Frontal cortex (tissue), 4 donors: ENCODE measurements at places on chromosomes 4 and X. TPM values are rescaled to one million over a fixed set of nuclear protein-coding genes. Genes with fewer than 3 reads are reported as not detected.

SLC38A5 gene
- 25.3 TPM for total RNA-seq

GIMD1 gene
- not detected for total RNA-seq

WDFY3 gene
- 119 TPM for total RNA-seq

ABLIM2 gene
- 9.4 TPM for total RNA-seq

SUPT20HL1 gene
- not detected for total RNA-seq

LDOC1 gene
- 4.9 TPM for total RNA-seq

DNA sequence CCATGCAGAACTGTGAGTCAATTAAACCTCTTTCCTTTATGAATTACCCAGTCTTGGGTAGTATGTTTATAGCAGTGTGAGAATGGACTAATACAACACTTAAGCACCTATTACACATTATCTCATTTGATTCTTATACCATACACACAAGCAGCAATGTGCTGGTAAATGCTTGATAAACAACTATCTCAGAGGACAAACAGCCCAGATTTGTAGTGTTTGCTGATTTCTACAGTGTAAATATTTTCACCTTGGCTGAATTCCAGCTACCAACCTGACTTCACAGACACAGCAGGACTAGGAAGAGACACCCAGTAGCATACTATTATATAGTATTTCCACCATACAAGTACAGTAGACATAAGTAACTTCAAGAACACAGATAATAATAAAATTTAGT, 406.5 kb upstream of the CNKSR2 start:
- no peak for DNase-seq

GRCh38 chr4:7847206-7847605, 92.5 kb downstream of the AFAP1 start:
- DNase-seq, result no peak

DNA sequence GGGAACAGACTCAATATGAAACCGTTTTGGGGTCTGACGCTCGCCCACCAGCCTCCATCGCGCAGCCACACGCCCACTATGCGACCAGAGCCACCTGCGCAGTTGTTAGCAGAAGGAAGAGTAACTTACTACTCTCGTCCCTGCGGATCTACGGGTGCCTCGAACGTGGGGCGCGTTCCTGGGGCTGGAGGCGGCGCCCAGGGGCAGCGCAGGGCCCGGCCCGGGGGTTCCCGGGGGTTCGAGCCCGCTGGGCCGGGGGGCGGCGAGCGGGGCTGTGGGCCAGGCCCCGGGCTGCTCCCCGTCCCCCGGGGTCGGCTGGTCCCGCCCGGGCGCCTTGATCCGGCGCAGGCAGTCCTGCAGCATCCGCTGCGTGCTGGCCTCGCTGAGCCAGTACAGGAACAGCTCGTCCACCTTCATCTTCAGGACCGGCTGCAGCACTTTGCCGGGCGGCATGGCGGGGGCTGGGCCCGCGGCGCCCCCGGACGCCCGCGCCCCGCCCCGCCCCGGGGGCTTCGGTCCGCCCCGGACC, 404 bp downstream of the PPP2R3B start:
- DNase-seq, result no peak

DNA sequence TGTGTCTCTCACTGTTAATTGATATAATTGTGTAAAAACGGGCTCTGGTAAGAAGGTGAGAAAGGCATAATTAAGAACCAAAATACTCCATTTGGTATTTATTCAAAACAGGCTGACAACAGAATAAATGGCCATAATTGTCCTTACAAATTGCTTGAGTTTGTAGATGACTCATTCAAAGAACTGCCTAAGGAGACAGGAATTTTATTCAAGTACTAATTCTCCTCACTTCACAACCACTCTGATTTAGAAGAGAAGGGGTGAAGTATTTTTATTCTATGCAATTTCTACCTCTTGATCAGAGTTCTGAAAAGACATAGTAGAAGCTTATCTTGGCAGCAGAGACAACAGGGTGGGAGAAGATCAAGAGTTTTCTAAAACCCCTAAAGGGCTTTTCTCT, 43.1 kb downstream of the ATP11C start:
- no peak for DNase-seq

DNA sequence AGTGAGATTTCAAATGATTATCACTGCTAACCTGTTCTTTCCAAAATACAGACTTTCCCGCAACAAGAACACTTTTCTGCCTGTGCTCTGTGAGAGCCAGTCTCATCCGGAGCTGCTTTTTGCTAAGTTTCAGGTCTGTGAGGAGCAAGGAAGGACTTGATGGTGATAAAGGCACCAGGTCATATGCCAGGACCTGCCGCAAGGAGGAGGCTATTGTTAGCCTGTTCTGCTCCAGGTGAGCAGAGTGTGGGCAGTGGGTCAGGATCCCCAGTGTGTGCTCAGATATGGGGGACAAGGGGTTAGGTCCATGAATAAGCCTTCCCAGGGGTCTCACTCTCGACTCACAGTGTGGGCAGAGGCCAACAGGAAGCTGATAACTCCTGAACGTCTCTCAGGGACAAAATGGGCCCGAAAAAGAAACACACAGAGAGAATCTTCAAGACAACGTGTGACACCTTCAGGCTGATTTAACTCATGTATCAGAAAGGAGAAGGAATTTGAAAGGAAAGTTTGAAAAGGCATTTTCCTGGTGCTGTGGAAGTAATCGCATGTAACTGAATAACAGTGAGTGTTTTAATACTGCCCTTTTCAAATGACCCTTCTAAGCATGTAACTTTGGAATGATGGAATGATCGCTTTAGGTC, 57.7 kb upstream of the PDLIM3 start:
- no peak for DNase-seq

- DNase-seq, result no peak
Measured at GRCh38 chr4:141658309-141658708, 21.9 kb downstream of the IL15 start.

GRCh38 chr4:48813964-48814363, 16.9 kb upstream of the OCIAD1 start:
- DNase-seq, result no peak

DNA sequence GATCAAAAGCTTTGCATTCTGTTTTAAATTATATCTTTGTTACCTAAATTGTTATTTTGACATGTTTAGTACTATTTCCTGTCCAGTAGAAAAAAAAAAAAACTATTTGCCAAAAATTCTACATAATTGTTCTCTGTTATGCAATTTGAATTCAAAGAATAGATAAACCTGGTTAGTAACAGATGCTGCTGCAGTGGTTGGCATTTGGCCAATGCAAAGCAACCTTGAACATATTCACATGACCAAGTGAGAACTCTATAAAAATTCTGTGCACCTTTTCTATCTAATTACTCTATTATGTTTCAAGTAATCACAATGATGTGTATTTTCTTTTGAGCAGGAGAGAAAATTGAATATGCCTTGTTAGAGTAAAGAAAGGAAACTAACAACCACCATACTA, 1473.4 kb downstream of the RPA4 start:
- DNase-seq, result no peak
